ENCODE measurements at places on chromosomes 7 and 10.

DNA sequence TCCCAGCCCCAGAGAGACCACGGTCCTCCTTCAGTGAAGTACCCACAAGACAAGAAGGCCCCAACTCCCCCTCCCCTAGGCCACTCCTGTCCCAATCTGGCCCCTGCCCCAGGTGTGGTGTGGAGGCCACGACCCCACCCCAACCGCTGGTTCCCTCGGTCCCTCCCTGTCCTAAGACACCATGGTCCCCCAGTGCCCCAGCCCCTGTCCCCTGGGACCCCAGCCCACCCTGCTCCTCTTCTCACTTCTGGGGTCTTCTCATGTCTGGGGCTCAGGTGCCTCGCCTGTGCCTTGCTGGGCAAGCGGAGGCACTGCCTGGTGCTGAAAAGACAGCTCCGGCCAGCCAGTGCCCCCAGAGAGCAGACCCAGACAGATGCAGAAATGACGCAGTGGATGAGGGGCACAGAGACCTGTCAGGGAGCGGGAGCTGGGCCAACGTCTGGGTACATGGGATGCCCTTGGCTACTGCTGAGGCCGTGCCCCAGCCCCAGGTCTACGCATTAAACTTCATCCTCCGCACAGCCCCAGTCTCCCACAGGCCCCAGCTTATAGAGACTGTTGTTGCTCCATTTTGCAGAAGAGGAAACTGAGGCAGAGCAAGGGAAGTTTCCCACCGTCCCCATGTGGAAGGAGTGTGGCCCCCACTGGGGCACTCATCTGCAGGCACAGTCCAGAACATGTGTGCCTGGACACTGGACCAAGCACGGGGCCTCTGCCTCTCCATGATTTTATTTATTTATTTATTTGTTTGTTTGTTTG lies 14.8 kb downstream of the GRIFIN start:
- DNase-seq = no peak

DNA sequence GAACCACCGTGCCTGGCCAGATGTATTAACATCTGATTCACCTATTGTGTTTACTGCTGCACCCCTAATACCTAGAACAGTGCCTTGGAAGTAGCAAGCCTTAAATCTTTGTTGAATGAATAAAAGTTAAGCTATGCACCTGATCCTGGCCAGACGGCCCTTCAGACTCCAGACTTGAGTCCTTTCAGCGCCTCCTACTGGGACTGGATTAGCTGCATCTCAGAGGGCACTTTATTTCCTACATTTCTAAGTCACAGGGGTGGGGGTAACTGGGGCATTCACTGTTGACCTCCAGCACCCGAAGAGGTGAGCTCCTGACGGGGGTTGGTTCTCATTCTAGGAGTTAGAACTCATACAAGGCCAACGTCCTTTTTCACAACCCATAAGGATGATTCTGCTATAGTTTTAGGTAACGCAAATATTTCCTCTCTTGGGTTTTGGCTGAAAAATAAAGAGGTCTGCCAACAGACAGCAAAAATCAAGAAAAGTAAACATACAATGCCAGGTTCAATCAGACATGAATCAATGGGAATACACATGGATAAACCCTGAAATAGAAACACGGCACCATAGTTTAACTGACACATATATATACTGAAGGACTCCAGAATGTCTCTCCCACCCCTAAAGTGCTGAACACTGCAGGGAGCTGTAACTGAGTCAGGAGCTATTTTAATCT lies 48.0 kb upstream of the DLG5 start:
- no peak for DNase-seq

- no peak for DNase-seq
Observed at GRCh38 chr10:132964231-132964630, 21.9 kb upstream of the CFAP46 start.

DNA sequence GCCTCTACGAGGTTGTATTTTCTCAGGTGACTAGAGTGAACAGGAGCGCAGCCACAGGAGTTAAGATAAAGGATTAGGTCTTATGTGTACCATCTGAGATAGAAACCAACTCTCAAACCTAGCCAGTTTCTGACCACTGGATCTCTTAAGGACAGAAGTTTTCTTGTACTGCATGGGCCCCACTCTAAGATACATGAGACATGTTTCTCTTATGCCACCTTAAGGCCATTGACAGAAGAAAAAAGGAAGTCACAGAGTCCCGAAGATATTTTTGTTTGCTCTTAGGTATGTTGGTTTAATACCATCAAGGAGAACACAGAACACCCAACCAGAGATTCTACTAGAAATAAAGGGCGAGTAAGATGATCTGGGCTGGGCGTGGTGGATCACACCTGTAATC lies 335.8 kb downstream of the FRMD4A start:
- no peak for DNase-seq

GRCh38 chr7:152571068-152571467 lies 104.9 kb downstream of the XRCC2 start:
- no peak for DNase-seq

- no peak for DNase-seq
Observed at GRCh38 chr10:43311794-43312193, 44.9 kb upstream of the RASGEF1A start.

GRCh38 chr7:140327261-140327661 lies 71.1 kb downstream of the SLC37A3 start:
- no peak for DNase-seq

DNA sequence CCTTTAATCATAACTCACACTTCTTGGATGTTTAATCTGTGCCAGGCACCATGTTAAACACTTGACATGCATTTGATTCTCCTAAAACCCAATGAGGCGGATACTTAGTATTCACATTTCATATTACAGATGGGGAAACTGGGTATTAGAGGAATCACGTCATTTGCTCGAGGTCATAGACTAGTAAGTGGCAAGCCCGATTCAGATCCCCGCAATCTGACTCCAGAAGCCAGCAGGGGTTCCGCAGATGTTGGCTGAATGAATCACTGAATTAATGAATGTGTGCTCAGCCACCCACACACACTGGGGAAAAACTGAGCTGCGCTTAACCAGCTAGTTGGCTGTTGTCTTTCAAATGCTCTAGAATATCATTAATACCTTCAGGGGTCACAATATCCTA lies 22.5 kb upstream of the ENO4 start:
- no peak for DNase-seq

Data from esophagus squamous epithelium (tissue), 5 donors.